ENCODE measurements at places on chromosomes 13 and 19. TPM values are rescaled to one million over a fixed set of nuclear protein-coding genes. Genes with fewer than 3 reads are reported as not detected.

DNA sequence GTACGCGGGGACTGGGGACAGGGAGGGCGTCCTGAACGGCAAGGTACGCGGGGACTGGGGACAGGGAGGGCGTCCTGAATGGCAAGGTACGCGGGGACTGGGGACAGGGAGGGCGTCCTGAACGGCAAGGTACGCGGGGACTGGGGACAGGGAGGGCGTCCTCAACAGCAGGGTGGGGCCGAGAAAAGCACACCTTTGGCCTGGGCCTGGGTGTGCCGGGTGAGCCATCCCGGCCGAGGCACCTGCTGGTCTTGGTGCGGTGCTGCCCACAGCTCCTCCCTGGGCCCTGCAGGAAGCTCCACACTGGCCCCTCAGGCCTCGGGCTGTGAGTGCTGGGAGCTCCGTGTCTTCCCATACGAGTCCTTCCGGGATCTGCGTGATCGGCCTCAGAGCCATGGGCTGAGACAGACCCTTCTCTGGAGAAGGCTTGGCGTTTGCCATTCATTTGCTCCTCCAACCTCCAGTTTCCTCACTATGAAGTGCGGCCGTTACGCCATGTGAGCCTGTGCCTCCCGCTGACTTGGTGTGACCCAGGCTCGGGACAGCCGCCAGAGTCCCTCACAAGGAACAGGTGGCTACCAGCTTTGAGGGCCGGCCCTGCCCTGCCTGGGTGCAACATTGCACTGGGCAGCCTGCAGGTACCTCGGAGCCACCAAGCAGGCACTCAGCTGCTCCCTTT lies 7.8 kb upstream of the ZNF554 start:
- H3K27me3 ChIP-seq, result no peaks in the 10 kb centered on the region
- H3K27ac ChIP-seq, result no peak overlapping the region
- no peak for DNase-seq
- no peak overlapping the region for H3K4me3 ChIP-seq
- peaks cover 3% of the 10 kb centered on the region for H3K36me3 ChIP-seq

- no peaks in the 10 kb centered on the region for H3K36me3 ChIP-seq
- H3K27me3 ChIP-seq, result no peaks in the 10 kb centered on the region
- DNase-seq, result no peak
- H3K27ac ChIP-seq, result peak overlapping the region; percentile 94
Observed at GRCh38 chr19:489418-490196, 6.7 kb upstream of the MADCAM1 start.

DNA sequence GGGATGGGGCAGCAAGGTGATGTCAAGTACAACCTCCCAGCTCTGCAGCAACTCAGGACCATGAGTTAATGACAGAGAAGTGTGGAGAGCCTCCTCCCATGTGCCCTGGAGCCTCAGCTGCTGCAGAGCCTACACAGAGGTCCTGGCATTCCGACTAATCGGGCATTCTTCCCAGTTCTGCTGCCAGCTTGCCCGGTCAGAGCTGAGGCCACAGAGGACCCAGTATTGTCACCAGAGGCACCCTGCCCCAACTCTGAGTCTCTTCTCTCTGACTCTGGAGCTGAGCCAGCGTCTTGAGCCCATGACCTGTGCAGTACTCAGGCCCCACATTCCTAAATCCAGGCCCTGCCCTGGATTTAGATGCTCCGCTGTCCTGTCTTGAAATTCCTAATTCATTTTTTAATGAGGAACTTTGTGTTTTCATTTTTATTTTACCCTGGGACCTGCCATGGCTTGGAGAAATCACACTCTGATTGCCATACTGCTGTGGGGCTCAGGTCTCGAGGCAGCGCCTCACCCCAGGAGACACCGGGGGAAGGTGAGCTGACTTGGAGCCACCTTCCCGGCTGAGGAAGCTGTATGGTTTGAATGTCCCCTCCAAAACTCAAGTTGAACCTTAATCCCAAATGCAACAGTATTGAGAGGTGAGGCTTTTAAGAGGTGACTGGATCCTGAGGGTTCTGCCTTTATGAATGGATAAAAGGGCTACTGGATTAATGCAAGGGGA lies 144.9 kb upstream of the ZNF507 start:
- H3K27me3 ChIP-seq, result no peaks in the 10 kb centered on the region
- H3K4me3 ChIP-seq, result no peak overlapping the region
- no peaks in the 10 kb centered on the region for H3K4me1 ChIP-seq
- H3K36me3 ChIP-seq, result no peaks in the 10 kb centered on the region
- H3K27ac ChIP-seq, result no peak overlapping the region

DNA sequence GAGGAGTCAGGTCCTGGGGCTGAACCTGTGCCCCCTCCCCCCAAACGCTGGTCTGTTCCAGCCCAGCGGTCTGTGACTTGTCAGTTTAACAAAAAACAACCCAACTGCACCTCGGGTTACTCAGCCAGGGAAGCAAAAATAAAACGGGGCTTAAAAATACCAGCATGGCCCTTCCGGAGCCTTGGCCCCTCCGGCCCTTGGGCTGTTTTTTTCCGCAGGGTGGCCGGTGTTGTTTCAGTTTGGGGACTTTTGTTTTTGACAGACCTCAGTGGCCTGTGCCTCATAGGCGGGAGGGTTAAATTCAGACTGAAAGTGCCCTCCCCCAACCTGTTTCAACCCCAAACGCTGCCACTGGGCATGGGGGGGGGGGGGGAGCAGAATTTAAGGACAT lies 4.0 kb downstream of the TCF3 start:
- no peaks in the 10 kb centered on the region for H3K27me3 ChIP-seq
- H3K36me3 ChIP-seq, result no peaks in the 10 kb centered on the region
- DNase-seq, result no peak
- H3K4me1 ChIP-seq, result peaks cover 11% of the 10 kb centered on the region

Gene DHRS12
- 4.0 TPM for total RNA-seq
